ENCODE measurements at places on chromosomes 6 and 20. TPM values are rescaled to one million over a fixed set of nuclear protein-coding genes. Genes with fewer than 3 reads are reported as not detected.

The ZNF334 gene
- total RNA-seq = 0.12 TPM

The PRRT1 gene
- total RNA-seq = not detected

The IL20RA gene
- not detected for total RNA-seq

The VWA7 gene
- 3.2 TPM for total RNA-seq

The PTPRA gene
- 30.2 TPM for total RNA-seq

The SCRT2 gene
- not detected for total RNA-seq

The COX4I2 gene
- total RNA-seq = not detected

The EZR gene
- total RNA-seq = 446 TPM

The RGS17 gene
- 6.5 TPM for total RNA-seq

The GSTA4 gene
- total RNA-seq = 15.7 TPM

The CD24 gene
- 26.9 TPM for total RNA-seq

The EEF1A2 gene
- 88.1 TPM for total RNA-seq

The RBM38 gene
- 41.4 TPM for total RNA-seq

The EPPIN gene
- total RNA-seq = not detected

- DNase-seq = no peak
Observed at GRCh38 chr6:166222631-166223030, 55.0 kb upstream of the TBXT start.

- no peak for DNase-seq
Observed at GRCh38 chr6:37555040-37555781, 55.5 kb upstream of the CCDC167 start.

DNA sequence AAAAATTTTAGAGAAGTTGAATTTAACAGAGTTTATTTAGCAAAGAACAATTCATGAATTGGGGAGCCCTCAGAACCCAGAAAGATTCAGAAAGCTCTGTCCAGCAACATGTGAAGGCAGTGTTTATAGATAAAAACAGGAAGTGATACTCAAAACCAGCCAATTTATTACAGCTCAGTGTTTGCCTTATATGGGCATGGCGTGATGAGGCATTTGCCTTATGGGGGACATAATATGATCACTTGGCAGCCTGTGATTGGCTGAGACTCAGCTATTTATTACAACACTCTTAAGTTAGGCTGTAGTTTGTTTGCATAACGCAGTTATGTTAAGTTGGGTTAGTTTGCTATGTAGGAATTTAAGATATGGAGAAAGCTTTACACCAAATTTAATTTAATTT lies 11.5 kb downstream of the HLA-DPA1 start:
- peak; percentile 74 for DNase-seq

- DNase-seq = no peak
Observed at GRCh38 chr6:13433709-13434121, 53.7 kb downstream of the GFOD1 start.

- no peak for DNase-seq
Observed at GRCh38 chr6:110422444-110422822, 7.1 kb upstream of the DDO start.

DNA sequence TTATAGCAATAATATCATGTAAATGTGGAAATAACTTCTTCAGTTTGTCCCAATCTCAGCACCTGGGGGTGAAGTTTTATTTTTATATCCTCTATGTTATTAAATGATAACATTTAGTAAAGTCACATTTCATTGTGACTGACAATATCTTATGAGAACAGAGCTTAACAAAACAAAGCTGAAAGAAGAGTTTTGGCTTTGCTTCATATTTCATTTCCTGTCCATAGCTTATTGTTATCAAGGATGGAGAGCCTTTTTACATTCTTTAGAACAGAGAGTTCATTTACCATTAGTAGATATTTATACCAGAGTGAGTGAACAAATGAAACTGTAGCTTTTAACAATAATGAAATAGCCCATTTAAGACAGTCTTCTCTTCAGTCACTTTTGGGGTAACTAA lies 231.9 kb upstream of the SGK1 start:
- DNase-seq = no peak

DNA sequence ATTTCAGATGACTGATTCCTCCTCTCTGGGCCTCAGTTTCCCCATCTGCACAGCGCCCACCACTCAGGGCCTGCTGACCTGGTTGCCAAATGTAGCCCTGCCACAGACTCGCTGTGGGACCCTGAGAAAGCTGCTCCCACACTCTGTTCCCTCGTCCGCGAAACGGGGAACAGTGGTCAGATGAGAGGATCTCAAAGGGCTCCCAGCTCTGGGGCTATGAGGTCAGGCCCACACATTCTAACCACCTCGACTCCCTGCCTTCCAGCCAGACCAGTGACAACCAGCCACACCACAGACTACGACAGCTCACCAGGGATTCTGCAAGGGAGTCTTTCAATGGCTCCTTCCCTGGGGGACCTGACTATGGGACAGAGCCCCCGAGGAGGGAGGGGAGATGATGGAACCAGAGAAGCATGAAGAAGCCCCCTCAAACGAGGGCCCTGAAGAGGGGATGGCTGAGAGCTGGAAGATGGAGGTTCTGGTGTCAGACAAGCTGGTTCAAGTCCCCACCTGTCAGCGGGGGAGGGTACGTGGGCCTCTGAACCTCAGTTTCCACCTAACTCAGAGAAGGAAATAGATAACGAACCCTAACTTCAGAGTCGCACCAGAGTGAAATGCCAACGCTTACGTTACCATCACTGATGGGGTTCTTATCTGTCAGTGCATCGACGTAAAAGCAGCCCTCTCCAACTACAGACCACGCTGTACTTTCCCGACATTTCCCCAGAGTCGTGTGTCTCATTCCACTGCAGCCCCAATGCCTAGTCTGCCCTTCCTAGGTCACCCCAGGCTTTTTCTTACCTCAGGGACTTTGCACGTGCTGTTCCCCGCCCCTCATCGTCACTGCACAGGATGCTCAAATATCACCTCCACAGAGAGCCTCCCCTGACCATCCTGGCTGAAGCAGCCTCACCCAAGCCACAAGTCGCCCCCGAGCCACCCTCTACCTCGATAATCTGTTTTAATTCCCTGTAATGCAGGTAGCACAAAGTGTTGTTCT lies 60.5 kb downstream of the PREX1 start:
- no peak for DNase-seq

- no peak for DNase-seq
Observed at GRCh38 chr20:52824494-52825216, 147.5 kb upstream of the TSHZ2 start.

- DNase-seq = no peak
Observed at GRCh38 chr6:8080362-8081151, 16.4 kb upstream of the BLOC1S5 start.

DNA sequence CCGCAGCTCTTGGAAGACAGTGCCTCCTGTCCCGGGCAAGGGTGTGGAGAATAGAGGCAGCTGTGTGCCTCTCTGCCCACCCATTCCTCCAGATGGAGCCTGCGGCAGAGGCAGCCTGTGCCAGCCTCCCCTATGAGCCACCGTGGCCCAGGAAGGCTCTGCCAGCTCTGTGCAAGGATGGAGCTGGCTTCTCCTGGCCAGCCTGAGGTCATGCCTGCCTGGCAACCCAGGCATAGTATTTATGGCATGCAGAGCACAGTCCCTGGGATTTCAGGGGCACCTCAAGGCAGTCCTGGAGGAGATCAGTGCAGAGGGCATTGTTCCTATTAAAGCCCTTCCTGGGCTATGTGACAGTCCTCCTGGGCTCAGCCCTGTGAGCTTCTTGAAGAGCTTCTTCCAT lies 1.5 kb downstream of the EPB41L1 start:
- DNase-seq = no peak

- no peak for DNase-seq
Observed at GRCh38 chr6:17107863-17108262, 6.0 kb downstream of the STMND1 start.

- DNase-seq = no peak
Observed at GRCh38 chr6:169269180-169270076, 15.8 kb upstream of the THBS2 start.

- no peak for DNase-seq
Observed at GRCh38 chr6:162070639-162071038, 656.9 kb downstream of the PRKN start.

DNA sequence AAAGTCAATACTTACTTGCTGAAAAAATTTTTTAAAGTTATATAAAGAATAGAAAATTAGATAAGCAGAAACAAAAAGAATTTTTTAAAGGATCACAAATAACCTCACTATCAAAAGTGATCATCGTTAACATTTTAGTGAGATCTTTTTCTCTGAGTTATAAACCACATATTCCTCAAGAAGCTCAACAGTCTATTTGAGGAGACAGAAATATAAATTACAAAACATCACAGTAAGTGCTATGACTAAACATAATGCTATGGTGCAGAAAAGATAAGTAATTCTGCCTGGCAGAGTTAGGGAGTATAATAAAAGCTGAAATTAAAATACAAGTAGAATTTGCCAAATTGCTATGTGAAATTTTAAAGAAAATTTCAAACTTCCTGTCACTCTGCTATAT lies 226.7 kb downstream of the LMBRD1 start:
- DNase-seq = peak; percentile 28

- DNase-seq = no peak
Observed at GRCh38 chr6:96604420-96604819, 41.5 kb downstream of the FHL5 start.

DNA sequence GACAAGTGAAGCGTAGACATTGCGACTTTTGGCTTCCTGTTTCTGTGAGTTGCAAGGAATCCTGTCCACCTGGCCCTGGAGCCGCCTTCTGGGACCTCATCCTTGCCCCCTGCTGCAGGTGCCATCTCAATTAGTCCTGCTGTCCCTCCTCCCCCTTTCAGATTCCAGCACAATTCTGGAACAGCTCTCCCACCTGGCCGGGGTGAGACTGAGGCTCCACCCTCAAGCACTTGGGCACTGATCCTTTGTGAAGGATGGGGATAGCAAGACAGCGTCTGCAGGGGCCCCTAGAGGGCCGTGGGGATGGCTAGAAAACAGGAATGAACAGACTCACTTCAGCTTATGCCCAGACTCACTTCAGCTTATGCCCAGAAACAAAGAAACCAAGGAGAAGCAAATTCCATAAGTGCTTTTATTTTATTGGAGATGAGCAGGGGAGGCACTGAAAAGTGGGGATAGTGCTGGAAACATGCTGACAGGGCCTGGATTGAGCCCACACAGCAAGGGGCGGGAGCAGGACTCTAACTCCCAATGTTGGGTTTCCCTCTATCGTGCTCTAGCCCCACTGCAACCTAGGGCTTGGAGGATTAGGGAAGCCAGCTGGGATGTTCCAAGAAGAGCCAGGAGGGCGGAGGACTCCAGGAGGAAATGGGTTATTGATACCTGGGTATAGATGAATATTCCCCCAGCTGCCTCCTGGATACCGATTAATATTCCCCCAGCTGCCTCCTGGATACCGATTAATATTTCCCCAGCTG lies 1.4 kb downstream of the C6orf15 start:
- DNase-seq = no peak

GRCh38 chr6:113591896-113592827 lies 265.0 kb upstream of the MARCKS start:
- DNase-seq = peak; percentile 15

GRCh38 chr6:160055378-160055777 lies 66.2 kb upstream of the SLC22A1 start:
- no peak for DNase-seq

- DNase-seq = no peak
Observed at GRCh38 chr6:26124781-26125685, 37.8 kb downstream of the HFE start.

DNA sequence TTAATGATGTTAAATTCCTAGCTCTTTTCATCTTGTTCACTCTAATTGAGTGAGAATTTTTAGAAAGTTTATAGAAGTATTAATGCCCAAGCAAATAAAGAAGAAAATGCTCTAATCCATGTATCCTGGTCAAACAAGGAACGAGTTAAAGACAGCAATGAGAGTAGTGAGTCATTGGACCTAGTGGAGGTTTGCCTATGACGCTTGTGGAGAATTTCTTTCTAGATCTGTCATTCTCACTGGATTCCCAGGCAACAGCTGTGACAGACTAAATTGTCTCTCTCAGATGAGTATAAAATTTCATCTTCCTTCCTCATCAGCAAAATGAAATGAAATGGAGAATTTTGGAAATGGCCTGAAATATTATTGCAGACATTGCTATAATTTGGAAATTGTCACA lies 127.9 kb downstream of the COL19A1 start:
- peak; percentile 2 for DNase-seq

DNA sequence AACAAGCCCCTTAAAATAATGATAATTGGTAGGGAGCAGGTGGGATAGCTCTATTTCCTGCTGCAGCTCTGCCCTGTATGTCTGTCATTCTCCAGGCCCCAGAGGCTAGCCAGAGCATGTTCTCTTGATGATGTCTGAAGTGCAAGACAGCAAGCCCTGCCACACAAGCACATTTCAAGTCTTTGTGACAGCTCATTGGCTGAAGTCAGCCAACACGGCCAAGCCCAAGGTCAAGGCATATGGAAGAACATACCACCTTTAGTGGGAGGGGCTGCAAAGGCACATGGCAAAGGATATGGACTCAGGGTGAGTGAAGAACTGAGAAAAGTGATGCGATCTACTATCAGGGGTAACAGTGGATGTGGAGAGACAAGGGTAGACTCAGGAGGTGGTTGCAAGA lies 116.1 kb downstream of the PRND start:
- no peak for DNase-seq

GRCh38 chr6:2861060-2861821 lies 19.6 kb upstream of the SERPINB1 start:
- no peak for DNase-seq

DNA sequence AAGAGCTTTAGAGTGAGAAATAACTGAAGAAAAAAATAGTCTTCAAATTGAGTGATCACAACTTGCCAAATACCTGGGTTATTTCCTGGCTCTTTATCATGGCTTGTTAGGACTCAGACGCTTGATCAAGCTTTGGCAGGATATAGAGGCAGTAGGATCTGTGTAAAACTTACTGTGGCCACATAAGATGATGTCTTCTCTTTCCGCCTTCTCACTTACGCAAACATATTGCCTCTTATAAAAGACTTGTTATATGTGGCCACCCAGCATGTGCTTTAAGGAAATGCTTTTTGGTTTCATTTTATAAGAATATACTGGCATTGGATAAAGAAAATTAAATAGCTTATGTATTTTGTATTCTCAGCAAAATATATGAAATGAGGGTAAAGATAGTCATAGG lies 101.8 kb upstream of the AKIRIN2 start:
- no peak for DNase-seq

DNA sequence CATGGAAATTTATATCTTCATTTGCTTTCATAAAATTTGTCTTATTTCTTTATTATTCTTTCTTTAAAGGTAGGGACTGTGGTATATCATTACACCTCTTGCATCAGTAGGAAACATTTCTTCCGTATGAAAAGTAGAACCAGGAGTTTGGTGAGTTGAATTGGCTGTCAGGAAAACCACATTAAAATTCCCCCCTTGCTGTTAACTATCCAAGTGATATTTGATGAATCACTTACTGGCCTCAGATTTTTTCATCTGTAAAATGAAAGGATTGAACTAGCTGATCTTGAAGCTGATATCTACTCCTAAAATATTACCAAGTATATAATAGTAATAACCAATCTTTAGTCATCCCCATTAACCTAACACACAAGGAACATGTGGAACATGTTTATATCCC lies 460.9 kb downstream of the GJA1 start:
- DNase-seq = no peak

DNA sequence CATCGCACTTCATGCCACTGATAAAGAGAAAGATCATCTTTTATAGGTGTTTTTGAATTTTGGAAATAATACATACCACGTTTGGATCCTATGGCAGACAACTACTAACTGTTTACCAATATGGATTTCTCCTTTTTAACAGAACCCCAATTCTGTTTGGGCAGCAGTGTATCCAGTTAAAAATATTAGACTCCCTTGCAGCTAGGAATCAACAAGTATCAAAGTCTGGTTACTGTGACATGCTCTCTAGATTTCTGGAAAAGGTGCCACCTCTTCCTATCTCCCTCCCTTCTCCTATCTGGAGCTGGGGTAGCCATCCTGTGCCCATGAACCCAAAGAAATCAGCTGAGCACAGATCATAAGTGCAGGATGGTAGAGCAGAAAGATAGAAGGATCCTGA lies 54.1 kb upstream of the DTNBP1 start:
- DNase-seq = no peak

All from A172 (cell line).